ENCODE measurements at places on chromosomes 2 and 18.

DNA sequence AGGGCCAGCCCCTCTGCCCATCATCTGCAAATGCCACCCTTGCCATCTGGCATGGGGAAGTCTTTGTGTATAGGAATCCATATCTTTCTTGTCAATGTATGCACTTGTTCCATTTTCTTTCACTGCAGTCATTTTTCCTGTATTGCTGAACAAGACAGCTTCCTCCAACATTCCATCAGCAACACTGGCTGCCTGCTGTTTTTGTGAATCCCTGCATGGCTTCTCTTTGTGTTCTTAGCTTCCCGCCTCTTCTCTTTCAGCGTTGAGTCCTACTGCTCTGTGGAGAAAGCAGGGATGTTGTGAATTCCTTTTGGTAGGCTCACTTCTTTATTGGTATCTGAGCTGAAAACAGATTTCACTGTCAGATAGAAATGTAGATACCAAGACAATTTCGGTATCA, 150.0 kb downstream of the LPIN1 start:
- no peak for DNase-seq

DNA sequence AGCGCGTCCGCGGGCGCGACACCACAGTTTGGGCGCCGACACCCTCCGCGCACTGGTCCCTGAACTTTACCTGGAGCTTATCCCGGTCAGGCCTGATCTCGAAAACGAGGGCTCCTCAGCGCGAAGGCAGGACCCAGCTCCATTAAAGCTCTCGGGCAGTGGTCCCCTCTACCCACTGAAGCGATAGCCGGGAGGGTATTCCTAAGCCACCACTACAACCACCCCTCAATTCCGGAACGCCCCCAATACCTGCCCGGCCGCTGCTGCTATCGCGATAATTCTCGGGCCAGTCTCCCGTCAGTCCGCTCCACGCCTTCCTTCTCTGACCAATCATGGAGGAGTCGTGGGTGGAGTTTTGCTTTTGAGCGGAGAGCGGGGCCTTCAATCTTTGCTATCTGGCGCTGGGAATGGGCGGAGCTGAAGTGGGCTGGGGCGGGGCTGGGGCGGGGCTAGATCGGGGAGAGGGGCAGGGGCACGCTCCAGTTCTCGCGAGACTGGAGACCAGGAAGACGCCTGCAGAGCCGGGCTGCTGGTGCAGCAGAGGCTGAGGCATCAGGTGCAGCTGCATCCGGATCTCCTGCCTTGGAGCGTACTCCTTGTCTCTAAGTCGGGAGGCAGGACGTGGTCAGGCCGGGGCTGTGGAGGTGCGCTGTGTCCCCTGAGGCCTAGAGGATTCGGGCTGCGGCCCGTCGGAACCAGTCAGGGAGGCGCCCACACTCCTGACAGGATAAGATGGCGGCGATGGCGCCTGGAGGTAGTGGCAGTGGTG, at the start of the genes PIGN and RELCH:
PIGN (minus strand) TSS at position 283 of the 769 bp plus-strand sequence. CDS start 25,703 bp downstream, outside the sequence.
RELCH (plus strand) TSS at position 482 of the 769 bp plus-strand sequence; CDS start at position 733, 251 bp downstream.
- DNase-seq = peak; percentile 94

DNA sequence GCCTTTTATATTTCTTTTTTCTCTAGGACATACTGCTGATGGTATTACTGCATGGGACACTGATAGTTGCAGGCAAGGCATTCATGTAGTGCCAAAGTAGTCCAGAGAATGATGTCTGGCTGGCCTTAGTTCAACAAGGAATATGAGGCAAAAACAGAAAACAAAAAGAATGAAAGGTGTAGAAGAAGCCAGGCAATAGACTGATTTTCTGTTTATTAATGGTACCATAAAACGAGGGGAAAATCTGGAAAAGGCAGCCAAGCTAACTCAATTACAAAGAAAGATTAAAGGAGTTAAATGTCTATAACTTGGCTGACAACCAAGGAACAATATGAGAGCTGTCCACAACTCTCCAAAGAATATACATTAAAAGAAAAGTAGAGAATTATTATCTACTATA, 284.9 kb downstream of the ZEB2 start:
- no peak for DNase-seq

GRCh38 chr2:26187114-26187513, 14.2 kb downstream of the GAREM2 start:
- DNase-seq = no peak

GRCh38 chr2:17146358-17146757, 371.9 kb downstream of the RAD51AP2 start:
- no peak for DNase-seq

DNA sequence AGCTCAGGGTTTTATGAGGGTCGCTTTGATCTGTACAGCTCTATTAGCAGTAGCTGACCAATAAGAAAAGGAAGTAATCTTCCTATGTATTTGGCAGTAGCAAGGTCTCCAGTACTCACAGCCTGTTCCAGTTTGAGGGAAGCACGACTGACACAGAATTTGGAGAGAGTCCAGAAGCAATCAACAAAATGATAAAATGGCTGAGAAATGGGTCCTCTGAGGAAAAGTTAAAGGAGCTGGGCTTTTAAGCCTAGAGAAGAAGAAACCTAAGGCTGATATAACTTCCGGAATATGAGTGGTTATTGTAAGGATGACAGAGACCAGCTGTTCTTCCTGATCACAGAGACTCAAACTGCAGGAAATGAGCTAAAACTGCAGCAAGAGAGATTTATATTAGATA, 382.8 kb downstream of the GPD2 start:
- DNase-seq = no peak

DNA sequence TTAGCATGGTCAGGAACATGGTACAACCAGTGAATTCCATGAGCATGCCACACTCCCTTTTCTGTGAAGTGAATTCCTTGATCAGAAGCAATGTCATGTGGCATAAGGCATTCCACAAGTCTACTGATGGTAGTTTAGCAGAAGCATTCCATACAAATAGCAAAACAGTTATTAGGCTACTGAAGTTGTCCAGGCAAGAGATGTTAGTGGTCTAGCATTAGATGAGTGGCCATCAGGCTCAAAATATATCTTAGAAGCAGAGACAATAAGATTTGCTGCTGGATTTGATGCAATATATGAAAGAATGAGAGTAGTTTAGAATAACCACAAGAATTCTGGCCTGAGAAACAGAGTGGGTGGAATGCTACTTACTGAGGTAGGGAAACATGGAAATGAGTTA, 355.3 kb upstream of the NRXN1 start:
- DNase-seq = peak; percentile 21

- peak; percentile 36 for DNase-seq
Observed at GRCh38 chr2:143808166-143808565, 678.9 kb downstream of the ARHGAP15 start.

GRCh38 chr2:68901199-68901514, 30.0 kb upstream of the BMP10 start:
- DNase-seq = no peak

DNA sequence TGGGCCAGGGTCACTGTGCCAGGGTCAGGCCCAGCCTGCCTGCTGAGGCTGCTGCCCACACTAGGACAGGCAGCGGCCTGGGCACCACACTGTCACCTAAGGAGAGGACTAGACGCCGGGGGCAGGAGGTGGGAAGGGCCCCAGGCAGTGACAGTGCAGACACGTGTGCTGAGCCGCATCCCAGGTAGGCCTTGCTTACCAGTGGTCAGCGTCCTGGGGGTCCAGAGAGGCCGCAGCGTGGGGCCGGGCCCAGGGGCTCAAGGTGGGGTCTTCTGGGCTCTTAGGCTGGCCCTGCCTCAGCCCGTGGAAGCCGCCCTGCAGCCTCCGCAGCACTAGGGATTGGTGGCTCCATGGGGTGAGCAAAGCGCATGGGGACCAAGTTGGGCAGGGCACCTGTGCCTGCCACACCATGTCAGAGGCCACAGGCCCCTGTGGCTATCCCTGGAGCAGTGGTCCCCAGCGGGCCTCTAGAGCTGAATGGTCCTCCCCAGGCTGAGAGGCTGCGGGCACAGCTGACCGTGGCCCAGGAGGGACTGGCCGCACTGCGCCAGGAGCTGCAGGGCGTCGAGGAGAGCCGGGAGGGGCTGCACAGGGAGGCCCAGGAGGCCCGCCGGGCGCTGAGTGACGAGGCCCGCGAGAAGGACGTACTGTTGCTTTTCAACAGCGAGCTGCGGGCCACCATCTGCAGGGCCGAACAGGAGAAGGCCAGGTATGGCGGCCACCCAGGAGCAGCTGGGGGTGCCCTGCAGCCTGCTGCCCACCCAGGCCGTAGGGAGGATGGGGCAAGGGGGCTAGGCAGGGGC, 35.2 kb upstream of the SNED1 start:
- DNase-seq = no peak

DNA sequence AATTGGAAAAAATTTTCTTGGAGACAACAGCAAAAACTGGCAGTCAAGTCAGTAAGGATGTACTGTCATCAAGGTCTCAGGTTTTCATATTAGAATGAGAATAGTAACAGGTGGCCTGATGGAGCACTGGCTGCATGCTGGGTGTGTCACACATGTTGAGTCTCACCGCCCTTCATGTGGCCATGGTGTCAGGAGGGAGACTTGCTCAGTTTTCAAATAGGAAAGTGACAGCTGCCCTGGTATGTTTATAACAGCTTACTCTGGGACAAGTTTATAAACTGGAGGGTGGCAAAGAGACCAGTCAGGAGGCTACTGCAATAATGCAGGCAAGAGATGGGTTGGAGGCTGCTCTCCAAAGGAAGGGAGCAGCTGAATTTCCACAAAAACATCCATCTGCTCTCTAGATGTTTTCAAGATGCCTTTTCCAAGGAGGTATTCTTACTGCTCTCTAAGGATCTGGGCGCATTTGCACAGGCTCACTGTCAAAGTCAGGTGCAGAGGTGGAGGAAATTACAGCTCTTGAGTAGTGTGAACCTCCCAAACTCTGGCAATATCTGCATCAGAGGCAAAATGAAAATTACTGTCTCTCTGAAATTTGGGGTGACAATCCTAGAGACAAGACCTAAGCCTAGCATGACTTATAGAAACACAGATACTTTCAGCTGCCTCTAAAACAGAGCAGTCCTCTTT, 321.9 kb upstream of the RAB12 start:
- DNase-seq = no peak

- DNase-seq = no peak
Observed at GRCh38 chr2:195029804-195030654, 627.0 kb upstream of the SLC39A10 start.

GRCh38 chr2:39782591-39782990, 3.5 kb upstream of the THUMPD2 start:
- DNase-seq = no peak

GRCh38 chr2:27831279-27832050, 58.7 kb downstream of the RBKS start:
- no peak for DNase-seq

DNA sequence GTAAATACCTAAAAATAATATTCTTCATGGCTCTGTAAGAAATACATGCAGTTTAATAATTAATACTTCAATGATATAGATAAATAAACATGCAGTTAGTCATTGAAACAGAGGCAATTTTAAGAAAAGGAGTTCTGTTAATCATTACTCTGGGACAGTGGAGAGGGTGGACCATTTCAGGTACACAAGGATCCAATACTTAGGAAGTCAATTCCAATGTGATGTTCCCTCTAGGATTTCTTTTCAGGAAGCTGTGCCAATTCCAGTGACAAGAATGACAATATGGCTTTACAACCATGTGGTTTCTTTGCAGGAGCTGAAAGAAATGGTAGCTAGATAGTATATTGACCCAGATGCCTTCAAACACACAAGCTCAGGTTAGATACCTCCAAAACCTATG, 175.8 kb upstream of the NETO1 start:
- no peak for DNase-seq

DNA sequence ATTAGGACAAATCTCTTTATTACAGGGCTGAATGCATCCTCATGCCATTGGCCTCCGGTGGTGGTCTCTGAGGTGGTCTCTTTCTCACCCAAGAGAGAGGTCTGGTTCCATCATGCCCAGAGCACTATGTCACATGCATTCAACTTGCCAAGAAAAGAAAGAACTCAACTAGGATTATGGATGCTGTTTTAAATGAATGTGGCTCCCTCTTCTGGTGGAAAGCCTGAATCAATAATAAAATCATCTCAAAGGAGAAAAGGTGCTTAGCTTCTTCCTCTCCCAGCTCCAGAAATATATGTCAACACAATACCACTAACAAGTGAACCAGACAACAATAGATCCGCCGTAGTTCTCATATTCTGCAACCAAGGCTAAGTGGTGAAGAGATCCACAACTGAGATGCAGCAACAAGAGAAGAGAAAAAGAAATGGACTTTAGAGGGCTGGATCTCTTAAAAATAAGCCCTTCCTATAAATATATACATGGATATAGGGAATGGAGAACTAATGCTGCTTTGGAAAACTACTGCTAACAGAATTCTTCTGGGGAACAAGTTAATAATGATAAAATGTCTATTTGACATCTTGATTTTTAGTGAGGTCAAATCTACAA, 396.8 kb downstream of the NCKAP5 start:
- peak; percentile 25 for DNase-seq

- DNase-seq = no peak
Observed at GRCh38 chr2:31241625-31242270, 7.8 kb downstream of the EHD3 start.
